ENCODE measurements at places on chromosomes 2 and 18.

- no peak for DNase-seq
These were observed 292.8 kb upstream of the LRP1B start for GRCh38 chr2:142423603-142424002.

DNA sequence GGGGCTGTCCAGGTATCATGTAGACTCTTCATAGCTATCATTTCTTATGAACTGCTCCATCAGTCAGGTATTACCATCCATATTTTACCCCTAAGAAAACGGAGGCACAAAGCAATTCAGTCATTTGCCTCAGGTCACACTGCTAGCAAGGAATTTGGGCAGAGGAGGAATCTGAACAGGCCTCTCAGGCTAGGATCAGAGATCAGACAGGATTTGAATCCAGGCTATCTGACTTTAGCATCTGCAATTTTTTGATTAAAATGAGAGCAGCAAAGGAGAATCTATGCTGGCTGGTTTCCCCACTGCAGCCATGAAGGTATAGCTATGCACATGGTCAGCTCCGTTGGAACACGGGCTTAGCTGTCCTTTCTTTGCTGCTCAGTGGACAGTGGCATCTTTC, 60.1 kb downstream of the TACR1 start:
- DNase-seq, result no peak

DNA sequence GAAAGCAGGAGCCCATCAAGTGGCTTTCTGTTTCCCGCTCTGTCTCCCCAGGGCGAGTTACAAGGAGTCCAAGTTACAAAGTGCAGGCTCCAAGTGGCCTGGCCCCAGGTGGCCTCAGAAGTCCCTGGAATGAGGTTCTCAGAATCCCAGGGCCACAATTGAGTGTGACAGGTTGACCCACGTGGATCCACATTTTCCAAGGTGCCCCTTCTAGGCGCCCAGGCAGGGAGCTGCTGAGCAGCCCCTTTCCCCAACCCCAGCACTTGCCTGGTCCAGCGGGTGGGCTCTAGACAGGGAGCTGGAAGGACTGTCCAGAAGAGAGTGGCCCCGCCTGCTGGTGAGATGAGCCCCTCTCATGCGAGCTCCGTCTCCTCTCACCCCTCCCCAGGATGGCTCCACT, 253.4 kb downstream of the CYP26B1 start:
- DNase-seq, result no peak

DNA sequence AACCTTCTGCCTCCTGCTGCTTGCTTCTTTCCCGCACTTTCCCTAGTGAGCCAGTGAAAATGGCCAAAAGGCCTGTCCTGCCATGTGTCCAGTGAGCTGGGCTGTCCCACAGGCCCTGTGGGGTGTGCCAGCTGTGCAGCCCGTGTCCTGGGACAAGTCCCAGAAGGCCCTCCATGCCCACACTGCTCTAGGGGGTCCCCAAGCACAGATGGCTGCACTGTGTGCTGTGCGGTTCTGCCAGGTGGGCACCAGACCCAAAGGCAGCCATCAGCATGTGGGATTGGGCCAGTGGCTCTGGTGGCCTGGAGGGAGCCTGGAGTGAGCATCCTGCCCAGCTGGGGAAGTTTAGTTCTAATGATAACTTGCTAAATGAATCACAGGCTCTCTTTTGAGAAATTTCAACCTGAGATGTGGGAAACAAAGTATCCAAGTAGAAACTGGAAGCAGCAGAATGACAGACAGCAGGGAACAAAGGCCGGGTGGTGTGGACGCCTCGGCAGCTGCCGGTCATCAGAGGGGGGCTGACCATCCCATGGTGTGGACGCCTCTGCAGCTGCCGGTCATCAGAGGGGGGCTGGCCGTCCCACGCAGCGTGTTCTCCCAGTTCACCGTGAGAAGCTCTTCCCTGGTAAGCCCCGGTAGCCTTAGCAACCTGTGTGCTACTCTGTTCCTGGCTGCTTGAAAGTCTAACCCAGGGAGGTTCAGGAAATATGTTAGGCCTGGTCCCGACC, 9.9 kb upstream of the CNDP2 start:
- DNase-seq, result no peak

DNA sequence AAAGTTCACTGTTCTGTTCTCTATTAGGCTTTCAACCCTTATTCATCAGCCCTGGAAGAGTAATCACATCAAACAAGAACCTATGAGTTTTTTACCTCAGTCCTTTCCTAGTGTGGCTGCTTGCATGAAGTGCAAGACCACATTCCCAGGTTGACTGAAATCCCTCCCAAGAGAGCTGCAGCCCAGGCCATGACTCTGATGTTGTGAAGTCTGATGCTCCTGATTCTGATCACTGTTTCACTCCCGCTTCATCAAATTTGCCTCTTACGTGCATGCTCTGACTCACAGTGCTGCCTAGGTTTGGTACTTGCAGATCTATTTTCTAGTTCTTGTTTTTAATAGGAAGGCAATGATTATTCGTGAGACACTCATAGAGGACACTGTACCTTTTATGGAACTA, 58.2 kb upstream of the DSEL start:
- peak; percentile 5 for DNase-seq

DNA sequence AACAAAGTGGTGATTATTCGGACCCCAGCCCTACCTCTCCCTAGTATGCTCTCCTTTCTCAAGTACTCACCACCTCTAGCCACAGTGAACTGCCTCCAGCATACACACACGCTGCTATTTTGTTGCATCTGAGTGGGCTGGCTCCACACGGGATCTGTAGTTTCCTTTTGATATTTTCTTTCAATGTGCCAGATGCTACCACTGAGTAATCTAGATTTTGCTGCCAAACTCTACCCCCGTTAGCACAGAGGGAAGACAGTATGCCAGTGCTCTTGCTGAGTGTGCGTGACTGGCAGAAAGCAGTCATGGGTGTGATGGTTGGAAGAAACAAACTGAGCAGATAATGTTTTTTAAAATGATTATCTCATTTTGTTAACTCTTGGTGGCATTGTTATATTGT, 11.6 kb downstream of the CFLAR start:
- DNase-seq, result no peak

DNA sequence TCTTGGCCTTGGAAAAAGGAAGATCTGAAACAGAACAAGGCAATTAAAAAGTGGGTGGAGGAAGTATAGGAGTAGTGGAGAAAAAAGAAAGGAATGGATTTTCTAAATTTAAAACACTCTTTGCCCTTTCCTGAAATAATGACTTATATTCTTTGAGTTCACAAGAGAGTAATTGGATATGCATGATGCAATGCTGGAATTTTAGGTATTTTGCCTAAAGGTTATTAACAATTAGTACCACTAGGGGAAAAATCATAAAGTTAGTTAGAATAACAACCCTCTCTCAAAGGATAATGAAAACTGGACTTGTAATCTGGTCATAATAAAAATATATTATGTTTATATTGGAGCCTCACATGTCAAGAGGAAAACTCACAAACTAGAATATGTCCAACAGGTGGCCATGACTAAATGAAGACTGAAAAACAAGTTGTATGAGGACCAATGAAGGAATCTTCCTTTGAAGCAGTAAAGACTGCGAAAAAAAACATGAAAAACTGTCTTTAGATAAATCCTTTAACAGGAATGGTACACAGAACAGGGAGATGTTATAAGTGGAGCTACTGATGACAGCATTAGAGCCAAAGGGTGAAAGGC, 281.8 kb downstream of the NCKAP5 start:
- no peak for DNase-seq

- peak; percentile 79 for DNase-seq
These were observed at the start of gene MOGAT1 for GRCh38 chr2:222671259-222672067. Gene MOGAT1, plus strand, starts transcription at chr2:222671658. Its CDS starts 128 bp downstream, at chr2:222671786.

- peak; percentile 62 for DNase-seq
These were observed 436.4 kb downstream of the EIPR1 start for GRCh38 chr2:2941205-2941604.

DNA sequence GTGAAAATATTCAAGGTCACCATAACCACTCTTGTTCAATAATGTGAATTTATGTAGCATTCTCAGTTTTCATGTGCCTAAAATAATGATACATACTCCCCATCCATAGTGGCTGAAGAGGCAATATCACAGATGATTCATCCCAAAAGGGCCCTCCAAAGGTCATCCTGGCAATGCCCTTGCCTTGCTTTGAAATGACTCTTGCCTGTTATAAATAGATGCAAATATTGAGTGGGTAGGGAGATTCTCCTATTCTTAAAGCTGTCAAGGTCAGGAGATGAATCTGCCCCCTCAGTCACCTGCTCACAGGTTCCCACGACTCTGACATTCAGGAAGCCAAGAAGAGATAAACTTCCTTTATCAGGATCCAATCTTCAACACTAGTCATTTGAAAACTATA, 490.5 kb downstream of the TNS1 start:
- DNase-seq, result no peak

DNA sequence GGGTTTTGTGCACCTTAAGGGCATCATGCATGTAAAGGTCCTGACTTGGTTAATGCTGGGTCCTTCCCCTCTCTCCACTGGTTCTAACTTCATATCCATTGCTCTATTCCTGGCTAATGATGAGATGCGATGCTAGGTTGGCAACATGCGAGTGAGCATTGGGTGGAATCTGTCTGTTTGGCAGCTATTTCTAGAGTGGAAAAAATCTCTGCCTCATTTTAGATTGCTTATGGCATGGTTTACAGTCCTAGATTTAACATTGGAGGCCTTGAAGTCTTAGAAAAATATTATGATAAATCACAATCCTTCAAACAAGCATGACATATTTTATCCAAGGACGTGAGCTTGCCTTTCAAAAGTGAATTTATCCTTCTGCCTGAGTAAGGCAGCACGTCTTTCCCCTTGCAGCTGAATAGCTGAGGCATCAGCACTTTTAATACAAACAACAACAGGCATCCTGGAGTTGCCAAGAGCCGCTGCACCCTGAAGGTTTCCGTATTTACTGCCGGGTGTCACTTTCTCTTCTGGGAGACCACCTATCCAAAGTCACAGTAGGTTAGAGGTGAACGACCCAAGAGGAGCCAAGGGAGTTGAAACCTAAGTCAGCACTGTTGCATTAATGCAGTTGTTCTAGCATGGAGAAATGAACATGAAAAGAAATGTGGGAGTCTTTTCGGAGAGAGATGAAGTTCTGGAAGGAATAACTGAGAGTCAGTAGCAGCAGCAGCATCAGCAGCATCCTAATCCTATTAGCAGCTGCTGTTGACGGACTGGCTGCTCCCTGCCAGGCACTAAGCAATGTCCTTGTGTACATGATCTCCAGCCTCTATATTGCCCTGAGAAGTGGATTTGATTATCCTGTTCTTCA, 78.4 kb downstream of the MAPK4 start:
- DNase-seq, result no peak

DNA sequence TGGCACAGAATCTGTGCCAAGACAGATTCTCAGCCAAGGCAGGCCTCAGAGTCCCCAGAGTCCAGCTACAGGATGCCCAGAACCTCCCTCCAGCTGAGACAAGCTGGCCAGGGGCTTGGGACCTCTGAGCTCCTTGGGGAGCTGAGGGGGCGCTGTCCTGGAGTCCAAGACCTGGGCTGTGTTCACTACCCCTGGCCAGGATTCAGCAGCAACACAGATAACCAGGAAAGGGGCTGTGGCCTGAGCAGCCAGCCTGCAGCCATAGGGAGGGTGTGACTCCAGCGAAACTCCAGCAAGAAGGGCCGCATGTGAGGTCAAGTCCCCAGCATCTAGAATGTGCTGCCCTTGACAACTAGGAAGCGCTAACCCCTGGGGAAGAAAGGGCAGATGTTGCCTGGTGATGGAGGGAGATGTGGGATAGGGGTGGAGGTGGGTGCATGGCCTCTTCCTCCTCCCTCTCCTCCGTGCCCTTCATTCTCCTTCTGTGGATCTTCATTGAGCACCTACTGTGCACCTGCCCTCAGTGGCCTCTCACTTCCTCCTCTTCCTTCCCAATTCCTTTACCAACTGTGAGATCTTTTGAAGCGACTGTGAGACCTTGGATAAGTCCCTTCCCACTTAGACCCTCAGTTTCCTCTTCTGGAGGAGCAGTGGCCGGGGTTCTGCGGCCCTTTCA, 7.7 kb upstream of the ARID5A start:
- DNase-seq, result no peak

GRCh38 chr2:40642237-40642636, 190.3 kb upstream of the SLC8A1 start:
- DNase-seq, result peak; percentile 34

GRCh38 chr2:19649142-19649541, 252.6 kb downstream of the TTC32 start:
- no peak for DNase-seq

DNA sequence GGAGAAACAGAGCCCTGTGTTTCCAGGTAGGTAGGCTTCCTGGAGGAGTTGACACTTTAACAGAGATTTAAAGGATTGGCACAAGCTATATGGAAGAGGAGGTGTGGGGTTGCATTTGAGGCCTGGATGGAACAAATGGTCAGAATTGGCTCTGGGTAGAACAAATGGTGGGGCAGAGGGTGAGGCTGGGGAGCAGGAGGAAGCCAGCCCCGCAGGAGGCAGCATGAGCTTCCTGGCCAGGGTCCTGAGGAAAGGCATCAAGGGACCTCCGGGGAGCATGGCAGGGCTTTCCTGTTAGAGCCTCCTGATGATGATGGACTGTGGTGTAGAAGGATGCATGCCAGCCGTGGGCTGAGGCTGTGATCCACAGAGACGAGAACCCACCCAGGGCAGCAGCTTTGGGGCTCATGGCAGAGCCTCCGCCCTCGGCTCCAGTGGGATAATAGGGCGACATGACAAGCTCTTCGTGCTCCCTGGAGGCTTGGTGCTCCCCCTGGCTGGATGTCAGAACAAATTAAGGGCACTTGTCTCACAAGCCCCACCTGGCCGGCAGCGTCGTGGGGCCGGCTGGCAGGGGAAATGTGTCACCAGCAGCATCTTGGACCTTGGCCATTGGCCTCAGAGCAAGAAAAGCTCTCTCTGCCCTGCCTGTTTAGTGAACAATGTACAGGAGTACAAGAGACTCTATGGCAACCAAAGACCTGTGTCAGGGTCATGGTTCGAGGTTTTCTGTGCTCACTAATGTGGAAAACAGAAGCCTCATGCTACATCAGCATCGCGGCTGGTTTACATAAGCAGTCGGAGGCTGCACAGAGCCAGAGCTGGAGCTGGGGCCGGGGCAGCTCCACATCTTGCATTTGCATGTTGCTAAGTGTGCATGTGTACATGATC, 153.5 kb downstream of the MYCN start:
- no peak for DNase-seq

GRCh38 chr2:66840321-66841002, 405.5 kb downstream of the MEIS1 start:
- DNase-seq, result no peak

GRCh38 chr2:215811409-215812345, 201.7 kb downstream of the MREG start:
- DNase-seq, result no peak

GRCh38 chr2:222445227-222445626, 20.9 kb downstream of the SGPP2 start:
- DNase-seq, result no peak

GRCh38 chr2:217079165-217079564, 219.3 kb upstream of the TNP1 start:
- DNase-seq, result no peak

DNA sequence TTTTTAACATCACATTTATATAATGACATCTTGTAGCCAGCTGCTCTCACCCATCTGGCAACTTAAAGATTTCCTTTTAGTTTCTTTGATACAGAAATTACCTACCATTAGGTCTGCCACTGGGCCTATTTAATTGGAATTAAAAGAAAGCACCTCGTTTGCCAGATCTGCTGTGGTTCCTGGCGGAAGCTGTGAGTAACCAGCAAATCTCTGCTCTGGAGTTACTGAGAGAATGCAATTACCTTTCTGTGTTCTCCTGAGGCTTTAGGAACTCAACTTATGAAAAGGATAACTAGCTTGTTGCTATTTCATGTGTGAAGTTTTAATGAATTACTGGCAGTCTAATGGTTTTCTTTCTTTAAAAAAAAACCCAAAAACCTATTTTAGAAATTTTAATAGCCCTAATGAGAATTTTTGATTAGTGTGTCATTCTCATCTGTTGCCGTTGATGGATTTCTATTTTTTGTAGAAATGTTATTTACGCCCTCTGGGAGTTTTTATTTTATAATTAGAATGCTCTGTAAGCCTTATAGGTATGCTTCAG, 69.7 kb upstream of the LYPD6B start:
- DNase-seq, result no peak

All from BE2C (cell line).